ENCODE measurements at places on chromosomes 12 and 14. TPM values are rescaled to one million over a fixed set of nuclear protein-coding genes. Genes with fewer than 3 reads are reported as not detected.

- H3K36me3 ChIP-seq, result peaks cover 4% of the 10 kb centered on the region
Observed at GRCh38 chr12:78917513-78917912, 52.9 kb downstream of the SYT1 start.

DNA sequence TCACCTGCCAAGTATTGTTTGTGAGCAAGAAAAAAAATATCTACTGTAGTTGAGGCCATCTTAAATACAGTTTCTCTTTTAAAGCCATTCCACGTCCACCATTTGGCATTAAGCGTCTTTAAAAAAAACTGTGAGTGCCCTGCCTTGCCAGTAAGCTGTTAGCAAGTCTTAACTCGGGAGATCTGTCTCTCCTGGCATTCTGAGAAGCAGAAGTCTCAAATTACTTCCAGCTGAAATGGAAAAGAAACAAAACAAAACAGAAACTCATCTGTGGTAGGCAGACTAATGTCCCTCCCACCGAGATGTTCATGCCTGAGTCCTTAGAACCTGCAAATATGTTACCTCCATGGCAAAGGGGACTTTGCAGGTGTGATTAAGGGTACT is 126.2 kb downstream of the CRADD start:
- no peaks in the 10 kb centered on the region for H3K4me1 ChIP-seq
- no peak for DNase-seq
- H3K27ac ChIP-seq, result no peak overlapping the region
- H3K36me3 ChIP-seq, result no peaks in the 10 kb centered on the region
- no peaks in the 10 kb centered on the region for H3K27me3 ChIP-seq
- no peak overlapping the region for H3K4me3 ChIP-seq

DNA sequence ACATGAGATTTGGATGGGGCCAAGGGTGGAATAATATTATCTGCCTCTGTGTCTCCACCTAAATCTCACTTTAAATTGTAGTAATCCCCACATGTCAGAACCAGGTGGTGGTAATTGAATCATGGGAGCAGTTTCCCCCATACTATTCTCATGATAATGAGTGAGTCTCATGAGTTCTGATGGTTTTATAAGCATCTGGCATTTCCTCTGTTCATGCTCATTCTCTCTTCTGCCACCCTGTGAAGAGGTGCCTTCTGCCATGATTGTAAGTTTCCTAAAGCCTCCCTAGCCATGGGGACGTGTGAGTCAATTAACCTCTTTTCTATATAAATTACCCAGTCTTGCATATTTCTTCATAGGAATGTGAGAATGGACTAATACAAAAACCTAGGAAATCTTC is 29.9 kb downstream of the TSPAN19 start:
- H3K27me3 ChIP-seq, result no peaks in the 10 kb centered on the region
- H3K4me1 ChIP-seq, result no peaks in the 10 kb centered on the region
- H3K36me3 ChIP-seq, result no peaks in the 10 kb centered on the region
- no peak for DNase-seq

DNA sequence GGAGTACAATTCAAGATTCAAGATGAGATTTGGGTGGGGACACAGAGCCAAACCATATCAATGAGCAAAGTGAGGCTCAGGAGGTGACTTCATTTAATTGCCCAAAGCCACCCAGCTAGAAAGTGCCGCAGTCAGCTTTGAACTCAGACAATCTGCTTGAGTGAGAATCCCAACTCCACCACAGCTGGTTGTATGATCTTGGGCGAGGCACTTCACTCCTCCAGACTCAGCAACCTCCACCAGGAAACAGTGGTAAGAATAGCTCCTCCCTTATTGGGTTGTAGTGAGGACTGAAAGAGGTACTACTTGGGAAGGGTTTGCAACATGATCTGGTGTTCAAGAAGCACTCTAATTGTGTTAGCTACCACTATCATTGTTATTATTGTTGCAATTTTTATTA is 129.2 kb upstream of the RFLNA start:
- no peak for DNase-seq
- no peaks in the 10 kb centered on the region for H3K4me1 ChIP-seq
- H3K36me3 ChIP-seq, result no peaks in the 10 kb centered on the region
- H3K27ac ChIP-seq, result no peak overlapping the region
- H3K4me3 ChIP-seq, result no peak overlapping the region

- H3K4me1 ChIP-seq, result no peaks in the 10 kb centered on the region
- H3K36me3 ChIP-seq, result no peaks in the 10 kb centered on the region
- no peak overlapping the region for H3K4me3 ChIP-seq
- no peak for DNase-seq
- H3K27ac ChIP-seq, result no peak overlapping the region
Observed at GRCh38 chr12:26471560-26471959, 276.2 kb downstream of the SSPN start.

GRCh38 chr12:51238037-51238509 is 553 bp upstream of the DAZAP2 start:
- H3K4me3 ChIP-seq, result peak overlapping the region; percentile 96
- H3K27me3 ChIP-seq, result no peaks in the 10 kb centered on the region
- peaks cover 25% of the 10 kb centered on the region for H3K36me3 ChIP-seq
- no peak for DNase-seq
- H3K27ac ChIP-seq, result peak overlapping the region; percentile 98

DNA sequence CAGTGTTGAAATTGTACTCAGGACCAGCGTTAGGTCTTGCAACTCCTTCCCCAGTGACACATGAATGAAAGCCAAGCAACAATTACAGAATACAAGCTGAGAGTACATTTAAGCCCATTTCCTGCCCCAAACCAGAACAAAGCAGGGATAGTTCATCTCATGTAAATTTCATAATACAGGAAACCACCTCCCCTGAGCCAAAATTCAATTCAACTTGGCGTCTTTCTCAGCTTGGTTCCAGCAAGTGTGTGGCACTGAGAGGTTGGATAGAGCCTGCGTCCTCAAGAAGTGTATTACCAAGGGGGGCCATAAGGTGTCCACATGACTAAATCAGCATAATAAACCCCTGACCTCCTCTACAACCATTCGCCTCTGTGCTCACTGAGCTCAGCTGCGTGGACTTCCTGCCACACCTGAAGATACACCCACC is 278.9 kb upstream of the CRY1 start:
- no peaks in the 10 kb centered on the region for H3K27me3 ChIP-seq
- no peaks in the 10 kb centered on the region for H3K4me1 ChIP-seq
- no peak overlapping the region for H3K27ac ChIP-seq
- no peaks in the 10 kb centered on the region for H3K36me3 ChIP-seq
- no peak for DNase-seq

GRCh38 chr12:70468741-70469140 is 102.7 kb downstream of the KCNMB4 start:
- H3K4me3 ChIP-seq, result peak overlapping the region; percentile 95
- no peaks in the 10 kb centered on the region for H3K27me3 ChIP-seq
- no peaks in the 10 kb centered on the region for H3K36me3 ChIP-seq
- no peak for DNase-seq

DNA sequence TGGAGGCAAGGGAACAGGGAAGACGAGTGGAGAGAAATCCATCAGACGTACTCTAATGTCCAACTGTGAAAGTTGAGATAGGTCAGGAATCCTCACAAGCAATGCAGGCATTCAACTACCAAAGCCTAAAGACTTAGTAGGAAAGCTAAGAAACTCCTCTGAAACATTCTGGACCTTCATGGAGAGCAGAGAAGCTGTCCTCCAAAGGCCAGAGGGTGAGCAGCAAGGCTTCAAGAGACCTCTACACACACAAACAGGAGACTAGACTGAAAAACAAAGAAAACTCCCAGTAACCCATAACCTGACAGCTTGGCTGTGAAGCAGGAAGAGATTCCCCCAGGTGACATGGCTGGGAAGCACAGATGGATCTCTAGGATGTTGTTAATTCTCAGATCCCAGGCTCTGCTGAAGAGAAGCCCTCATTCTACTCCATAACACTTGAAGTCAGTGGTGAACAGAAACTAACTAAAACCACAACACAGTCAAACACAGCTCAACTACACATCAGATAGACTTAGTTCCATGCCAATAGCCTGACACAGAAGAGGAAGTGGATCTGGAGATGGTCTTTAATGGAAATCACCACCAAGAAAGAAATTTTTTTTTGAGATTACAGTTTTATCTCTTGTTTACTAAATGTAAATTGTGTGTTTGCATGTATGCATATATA is 23.2 kb upstream of the LYZ start:
- no peaks in the 10 kb centered on the region for H3K4me1 ChIP-seq
- H3K4me3 ChIP-seq, result no peak overlapping the region
- no peaks in the 10 kb centered on the region for H3K36me3 ChIP-seq
- DNase-seq, result no peak
- H3K27ac ChIP-seq, result no peak overlapping the region

DNA sequence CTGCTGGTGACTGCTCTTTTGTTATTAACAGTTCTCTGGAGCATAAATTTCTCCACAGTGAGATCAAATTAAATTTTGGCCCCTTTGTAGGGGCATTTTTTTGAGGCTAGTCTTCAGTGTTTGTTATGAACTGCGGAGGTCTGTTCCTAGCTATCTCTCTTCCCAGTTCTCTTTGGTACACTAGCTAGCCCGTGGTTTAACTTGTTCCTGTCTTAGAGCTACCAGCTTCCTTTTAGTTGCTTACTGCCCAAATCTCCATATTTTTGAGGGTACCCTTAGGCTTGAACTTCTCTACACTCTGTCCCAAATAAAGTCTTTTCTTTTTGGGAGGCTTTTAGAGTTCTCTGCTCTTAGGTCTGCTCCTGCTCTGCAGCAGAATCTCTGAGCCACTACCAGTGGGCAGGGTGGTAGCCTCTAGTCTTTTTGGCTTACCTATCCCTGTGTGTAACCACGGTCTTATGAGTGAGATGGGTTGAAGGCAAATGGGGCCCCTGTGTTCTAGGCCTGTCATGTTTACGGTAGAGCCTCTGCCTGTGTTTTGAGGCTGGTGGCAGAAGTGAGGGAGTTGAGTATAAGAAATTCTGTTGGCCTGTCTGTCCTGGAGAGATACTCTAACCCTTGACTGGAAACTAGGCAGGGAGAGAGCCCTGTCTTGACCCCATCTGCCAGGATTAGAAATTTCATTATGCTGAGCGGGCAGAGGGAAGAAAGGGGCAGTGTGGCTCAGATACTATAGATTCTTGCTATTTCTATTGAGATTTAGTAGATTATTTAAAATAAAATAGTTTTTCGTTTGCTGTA is 21.0 kb downstream of the CNOT2 start:
- H3K27ac ChIP-seq, result no peak overlapping the region
- no peak for DNase-seq
- no peak overlapping the region for H3K4me3 ChIP-seq
- no peaks in the 10 kb centered on the region for H3K4me1 ChIP-seq
- no peaks in the 10 kb centered on the region for H3K27me3 ChIP-seq

DNA sequence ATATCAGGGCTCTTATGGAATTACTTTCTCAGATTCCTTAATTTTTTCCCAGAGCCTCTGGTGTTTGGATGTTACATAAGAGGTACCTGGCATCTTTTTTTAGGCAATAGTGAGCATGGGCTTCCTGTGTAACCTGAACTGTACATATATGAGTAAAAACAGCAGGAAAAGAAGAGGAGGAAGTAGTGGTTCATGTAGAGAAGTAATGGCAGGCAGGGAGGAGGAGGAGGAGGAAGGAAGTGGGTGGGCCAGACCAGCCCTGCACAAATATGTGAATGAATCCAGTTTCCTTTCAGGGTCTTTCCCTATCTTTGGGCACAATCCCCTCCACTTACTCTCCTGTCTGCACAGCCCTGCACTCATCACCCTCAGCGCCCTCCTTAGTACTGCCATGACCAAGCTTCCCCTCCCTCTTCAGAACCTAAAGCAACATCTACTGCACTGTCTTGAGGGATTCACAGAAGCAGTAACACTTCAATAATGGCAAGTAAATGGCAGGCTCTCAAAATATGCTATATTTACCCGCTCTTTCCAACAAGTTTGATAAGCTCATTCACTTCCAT is 40.9 kb upstream of the GSG1 start:
- H3K27ac ChIP-seq, result no peak overlapping the region
- H3K4me1 ChIP-seq, result peaks cover 5% of the 10 kb centered on the region
- DNase-seq, result no peak
- no peaks in the 10 kb centered on the region for H3K36me3 ChIP-seq
- H3K4me3 ChIP-seq, result no peak overlapping the region

GRCh38 chr12:15453613-15454012 is 131.3 kb downstream of the PTPRO start:
- no peaks in the 10 kb centered on the region for H3K36me3 ChIP-seq
- no peak overlapping the region for H3K4me3 ChIP-seq

DNA sequence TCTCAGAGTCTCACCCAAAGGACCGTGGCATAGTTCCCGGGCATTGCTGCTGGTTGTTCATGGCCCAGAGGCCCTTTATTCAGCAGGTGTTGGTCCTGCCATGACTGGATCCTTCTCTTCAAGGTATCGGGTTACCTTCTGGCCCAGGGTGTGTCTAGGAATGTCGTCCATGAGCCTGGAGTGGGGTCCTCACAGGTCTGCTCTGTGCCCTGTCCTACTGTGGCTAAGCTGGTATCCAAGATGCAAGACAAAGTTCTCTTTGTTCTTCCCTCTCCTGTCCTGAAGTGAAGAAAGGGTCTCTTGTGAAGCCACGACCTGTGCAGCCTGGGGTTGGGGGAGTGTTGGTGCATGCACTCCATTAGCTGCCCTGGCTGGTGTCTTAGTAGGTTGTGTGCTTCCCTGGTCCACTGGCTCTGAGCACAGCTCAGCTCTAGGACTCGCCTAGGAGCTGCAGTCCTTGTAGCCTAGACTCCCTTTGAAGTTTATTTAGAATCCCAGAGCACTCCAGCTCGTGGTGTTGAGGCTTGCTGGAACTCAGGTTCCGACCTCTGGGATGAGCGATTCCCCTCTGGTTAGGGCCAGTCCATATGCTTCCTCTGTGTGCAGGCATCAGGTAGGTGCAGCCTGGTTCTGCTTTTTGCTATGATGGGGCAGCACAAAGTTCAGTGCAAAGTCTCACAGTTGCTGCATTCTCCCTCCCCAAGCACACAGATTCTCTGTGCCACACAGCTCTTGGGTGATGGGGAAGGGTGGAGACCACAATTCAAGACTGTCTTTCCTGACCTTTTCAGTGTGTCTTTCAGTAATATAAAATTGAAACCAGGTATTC is 117.4 kb downstream of the NUBPL start:
- no peak for DNase-seq
- no peaks in the 10 kb centered on the region for H3K36me3 ChIP-seq
- H3K27me3 ChIP-seq, result no peaks in the 10 kb centered on the region
- no peaks in the 10 kb centered on the region for H3K4me1 ChIP-seq
- no peak overlapping the region for H3K4me3 ChIP-seq
- no peak overlapping the region for H3K27ac ChIP-seq

The ADAMTS20 gene
- total RNA-seq, result not detected

The FBLN5 gene
- total RNA-seq, result 3.3 TPM

The CIROP gene
- not detected for total RNA-seq

The PCED1B gene
- 0.86 TPM for total RNA-seq

The OASL gene
- 4.1 TPM for total RNA-seq

The PLA2G1B gene
- total RNA-seq, result 2.0 TPM

The FSCB gene
- total RNA-seq, result not detected

The WIF1 gene
- not detected for total RNA-seq

The SIX1 gene
- total RNA-seq, result 2.5 TPM

The RAB5B gene
- 44.5 TPM for total RNA-seq

The DHH gene
- total RNA-seq, result 0.22 TPM

The NOPCHAP1 gene
- 25.6 TPM for total RNA-seq
